ENCODE measurements at places on chromosomes 6 and 20. TPM values are rescaled to one million over a fixed set of nuclear protein-coding genes. Genes with fewer than 3 reads are reported as not detected.
A peak's percentile ranks its signal among the peaks of the same experiment; 100 is the strongest.

NR2E1 gene
- 0.05 TPM for total RNA-seq

IRF4 gene
- 7.6 TPM for total RNA-seq

COL21A1 gene
- total RNA-seq = 5.7 TPM

FIG4 gene
- total RNA-seq = 18.9 TPM

SLC35D3 gene
- total RNA-seq = 0.09 TPM

SIRPB2 gene
- total RNA-seq = 1.2 TPM

TRIM39 gene
- total RNA-seq = 7.2 TPM

C20orf144 gene
- total RNA-seq = 0.09 TPM

GJA10 gene
- 0.05 TPM for total RNA-seq

C20orf204 gene
- total RNA-seq = 17.0 TPM

KHDC3L gene
- total RNA-seq = 0.14 TPM

SLC2A10 gene
- total RNA-seq = 2.0 TPM

FAM209A gene
- total RNA-seq = 0.14 TPM

PCMT1 gene
- total RNA-seq = 70.6 TPM

GRCh38 chr6:33959661-33960344 lies 156.0 kb upstream of the MLN start:
- H3K27ac ChIP-seq = no peak overlapping the region
- H3K4me1 ChIP-seq = no peaks in the 10 kb centered on the region
- H3K27me3 ChIP-seq = no peaks in the 10 kb centered on the region
- DNase-seq = no peak

GRCh38 chr6:31351033-31351380 lies 6.0 kb downstream of the HLA-B start:
- peaks cover 8% of the 10 kb centered on the region for H3K4me1 ChIP-seq
- peaks cover 9% of the 10 kb centered on the region for H3K27me3 ChIP-seq
- no peak for DNase-seq
- no peak overlapping the region for H3K27ac ChIP-seq
- H3K36me3 ChIP-seq = peaks cover 17% of the 10 kb centered on the region
- H3K4me3 ChIP-seq = no peak overlapping the region

GRCh38 chr6:57315111-57315510 lies 2.3 kb upstream of the PRIM2 start:
- H3K36me3 ChIP-seq = no peaks in the 10 kb centered on the region
- peaks cover 8% of the 10 kb centered on the region for H3K4me1 ChIP-seq
- H3K27me3 ChIP-seq = no peaks in the 10 kb centered on the region
- no peak overlapping the region for H3K27ac ChIP-seq
- no peak overlapping the region for H3K4me3 ChIP-seq

DNA sequence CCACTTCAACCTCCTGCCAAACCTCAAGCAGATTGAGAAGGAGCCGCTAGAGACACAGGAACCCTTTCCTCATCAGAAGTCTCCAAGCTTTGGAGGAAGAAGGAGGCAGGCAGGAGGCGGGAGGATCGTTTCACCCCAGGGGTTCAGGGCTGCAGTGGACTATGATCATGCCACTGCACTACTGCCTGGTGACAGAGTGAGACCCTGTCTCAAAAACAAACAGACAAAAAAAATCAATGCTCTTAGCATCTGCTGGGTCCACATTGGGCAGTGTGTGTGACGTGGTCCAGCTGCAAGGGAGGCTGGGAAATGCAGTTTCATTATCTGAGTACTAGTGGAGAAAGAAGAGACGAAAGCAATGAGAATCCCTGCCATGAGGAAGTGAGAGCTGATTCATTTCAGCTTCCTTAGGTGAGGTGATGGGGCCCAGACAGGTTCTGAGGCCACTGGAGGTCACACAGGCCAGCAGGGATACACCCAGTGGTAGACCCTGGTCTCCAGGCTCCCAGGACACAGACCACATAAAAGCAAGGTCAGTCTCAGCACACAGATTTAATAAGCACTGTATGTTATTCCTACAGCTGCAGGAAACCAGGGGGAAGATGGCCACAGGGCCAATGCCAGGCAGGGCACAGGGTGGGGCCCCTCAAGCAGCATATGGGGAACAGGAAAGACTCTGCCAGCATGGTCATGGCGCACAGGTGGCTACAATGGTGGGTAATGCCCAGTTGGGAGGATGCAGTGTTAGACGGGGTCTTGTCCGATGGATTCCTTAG lies 4.3 kb downstream of the GFRA4 start:
- DNase-seq = no peak
- H3K36me3 ChIP-seq = no peaks in the 10 kb centered on the region
- H3K27me3 ChIP-seq = peaks cover 27% of the 10 kb centered on the region
- H3K4me1 ChIP-seq = no peaks in the 10 kb centered on the region

DNA sequence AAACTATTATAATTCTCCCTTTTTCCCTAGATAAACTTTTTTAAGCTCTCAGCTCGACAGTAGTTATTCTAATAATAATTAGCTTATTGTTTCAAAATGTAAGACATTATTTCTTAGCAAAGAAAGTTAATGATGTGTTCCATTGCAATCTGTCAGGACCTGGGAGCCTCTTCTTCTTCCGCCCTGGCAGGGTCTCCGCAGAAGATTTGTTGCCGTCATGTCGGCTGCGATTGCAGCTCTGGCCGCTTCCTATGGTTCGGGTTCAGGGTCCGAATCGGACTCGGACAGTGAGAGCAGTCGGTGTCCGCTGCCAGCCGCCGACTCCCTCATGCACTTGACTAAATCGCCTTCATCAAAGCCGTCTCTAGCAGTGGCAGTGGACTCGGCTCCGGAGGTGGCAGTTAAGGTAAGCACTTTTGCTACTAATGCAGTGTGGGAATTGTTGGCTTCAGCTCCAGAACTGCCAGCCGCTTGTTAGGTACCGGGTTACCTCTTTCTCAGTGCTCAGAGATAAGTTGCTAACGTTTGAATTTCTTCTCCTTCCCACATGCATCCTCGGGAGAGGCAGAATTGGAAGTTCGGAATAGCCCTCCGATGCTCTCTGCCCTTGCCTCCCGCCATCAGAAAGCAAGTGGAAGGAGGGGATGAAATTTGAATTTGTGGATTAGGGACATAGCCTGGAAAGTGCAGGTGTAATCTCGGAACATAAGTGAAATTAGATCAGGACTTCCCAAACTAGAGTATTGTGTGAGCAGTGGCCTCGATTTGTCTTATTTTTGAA lies at the start of gene CDC40:
Gene CDC40 (plus strand): TSS at position 200 of the 781 bp plus-strand sequence. CDS start 18 bp downstream, at position 218.
- peaks cover 16% of the 10 kb centered on the region for H3K4me1 ChIP-seq
- no peaks in the 10 kb centered on the region for H3K27me3 ChIP-seq
- peak; percentile 66 for DNase-seq
- no peaks in the 10 kb centered on the region for H3K36me3 ChIP-seq
- peak within 1 kb of the TSS; percentile 82 for H3K27ac ChIP-seq
- peak within 1 kb of the TSS; percentile 90 for H3K4me3 ChIP-seq

DNA sequence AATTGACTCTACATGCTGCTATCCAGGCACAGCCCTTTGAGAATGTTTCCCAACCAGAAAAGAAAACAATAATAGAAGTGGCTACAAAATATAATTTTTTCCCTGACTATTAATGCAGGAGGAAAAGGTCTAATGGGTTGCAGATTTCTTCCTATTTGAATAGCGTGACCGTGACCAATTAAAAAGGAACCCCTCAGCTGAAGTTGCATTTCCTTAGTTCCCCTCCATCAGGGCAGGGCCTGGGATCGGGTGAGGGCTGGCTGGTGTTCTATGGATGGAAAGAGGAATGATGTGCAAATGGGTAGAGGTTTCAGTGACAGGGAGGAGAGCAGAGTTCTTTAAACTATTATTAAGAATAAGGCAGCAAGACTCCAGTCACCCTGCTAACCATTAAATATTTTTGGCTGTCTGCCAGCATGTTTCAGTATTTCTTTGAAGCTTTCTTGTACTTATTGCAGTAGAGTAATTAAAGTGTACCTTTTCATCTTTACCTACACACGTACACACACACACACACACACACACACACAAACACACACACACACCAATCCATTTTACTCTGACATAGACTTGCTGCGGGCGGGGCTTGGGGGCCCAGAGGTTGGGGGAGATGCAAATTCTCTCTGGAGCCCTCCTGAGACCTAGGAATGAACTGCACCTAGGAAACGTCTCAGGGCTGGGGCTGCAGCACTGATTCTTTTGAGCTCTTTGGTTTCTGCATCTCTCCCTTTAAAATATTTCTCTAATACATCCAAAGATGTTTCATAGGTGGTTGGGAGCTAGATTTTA lies 154.8 kb upstream of the SLC35B3 start:
- no peak for DNase-seq
- no peaks in the 10 kb centered on the region for H3K36me3 ChIP-seq
- no peaks in the 10 kb centered on the region for H3K4me1 ChIP-seq
- H3K27ac ChIP-seq = no peak overlapping the region
- H3K27me3 ChIP-seq = no peaks in the 10 kb centered on the region

DNA sequence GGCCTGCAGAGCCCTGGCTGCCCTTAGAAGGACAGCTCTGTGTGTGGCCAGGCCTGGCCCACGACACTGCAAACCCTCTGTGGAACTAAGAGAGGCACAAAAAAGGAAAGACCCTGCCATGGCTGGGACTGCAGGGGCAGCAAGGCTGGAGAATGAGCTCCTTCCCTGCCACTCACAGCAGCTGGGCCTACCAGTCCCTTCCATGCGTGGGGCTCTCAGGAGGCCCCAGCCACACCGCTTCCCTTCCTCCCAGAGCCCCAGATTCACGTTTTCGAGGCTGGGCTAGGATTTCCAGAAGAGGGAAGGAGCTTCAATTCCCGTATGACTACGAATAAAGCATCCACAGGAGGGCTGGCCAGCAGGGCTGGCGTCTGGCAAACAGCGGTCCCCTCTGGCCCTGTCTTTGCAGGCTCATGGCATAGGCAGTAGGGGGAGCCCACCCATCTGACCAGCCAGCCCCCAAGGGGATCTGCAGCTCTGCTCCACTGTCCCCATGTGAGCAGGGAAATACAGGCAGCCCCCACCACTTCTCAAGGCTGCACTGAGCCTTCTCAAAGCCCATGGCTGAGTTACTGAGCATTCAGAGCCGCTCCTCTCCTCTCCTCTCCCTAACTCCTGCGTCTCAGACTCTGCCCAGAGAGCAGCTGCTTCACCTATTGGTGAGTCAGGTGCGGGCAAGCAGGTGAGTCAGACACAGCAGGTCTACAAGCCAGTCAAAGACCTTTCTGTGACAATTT lies 53.1 kb downstream of the NINL start:
- no peak for DNase-seq
- H3K27ac ChIP-seq = no peak overlapping the region
- peaks cover 17% of the 10 kb centered on the region for H3K4me1 ChIP-seq
- H3K36me3 ChIP-seq = no peaks in the 10 kb centered on the region
- H3K27me3 ChIP-seq = no peaks in the 10 kb centered on the region
- H3K4me3 ChIP-seq = no peak overlapping the region

GRCh38 chr6:143332153-143332845 lies 118.2 kb downstream of the ADAT2 start:
- DNase-seq = no peak
- H3K4me3 ChIP-seq = no peak overlapping the region
- H3K36me3 ChIP-seq = no peaks in the 10 kb centered on the region
- no peak overlapping the region for H3K27ac ChIP-seq

- H3K4me1 ChIP-seq = no peaks in the 10 kb centered on the region
- H3K4me3 ChIP-seq = no peak overlapping the region
- no peak for DNase-seq
- H3K27me3 ChIP-seq = no peaks in the 10 kb centered on the region
Measured at GRCh38 chr20:50618537-50618936, 72.8 kb downstream of the RIPOR3 start.

GRCh38 chr6:3825331-3825831 lies 23.8 kb upstream of the FAM50B start:
- no peaks in the 10 kb centered on the region for H3K4me1 ChIP-seq
- no peak for DNase-seq
- H3K27me3 ChIP-seq = no peaks in the 10 kb centered on the region

- no peaks in the 10 kb centered on the region for H3K27me3 ChIP-seq
- no peak overlapping the region for H3K4me3 ChIP-seq
- H3K4me1 ChIP-seq = no peaks in the 10 kb centered on the region
- H3K27ac ChIP-seq = no peak overlapping the region
- DNase-seq = no peak
Measured at GRCh38 chr6:52010145-52010544, 77.3 kb downstream of the PKHD1 start.

GRCh38 chr6:132228894-132229293 lies 172.4 kb downstream of the MOXD1 start:
- DNase-seq = no peak
- no peak overlapping the region for H3K27ac ChIP-seq
- H3K36me3 ChIP-seq = no peaks in the 10 kb centered on the region

- peak overlapping the region; percentile 35 for H3K4me3 ChIP-seq
- peak overlapping the region; percentile 38 for H3K27ac ChIP-seq
- DNase-seq = peak; percentile 40
- peaks cover 59% of the 10 kb centered on the region for H3K4me1 ChIP-seq
- H3K36me3 ChIP-seq = peaks cover 22% of the 10 kb centered on the region
- H3K27me3 ChIP-seq = no peaks in the 10 kb centered on the region
Measured at GRCh38 chr6:139161817-139162284, 27.0 kb downstream of the HECA start.

DNA sequence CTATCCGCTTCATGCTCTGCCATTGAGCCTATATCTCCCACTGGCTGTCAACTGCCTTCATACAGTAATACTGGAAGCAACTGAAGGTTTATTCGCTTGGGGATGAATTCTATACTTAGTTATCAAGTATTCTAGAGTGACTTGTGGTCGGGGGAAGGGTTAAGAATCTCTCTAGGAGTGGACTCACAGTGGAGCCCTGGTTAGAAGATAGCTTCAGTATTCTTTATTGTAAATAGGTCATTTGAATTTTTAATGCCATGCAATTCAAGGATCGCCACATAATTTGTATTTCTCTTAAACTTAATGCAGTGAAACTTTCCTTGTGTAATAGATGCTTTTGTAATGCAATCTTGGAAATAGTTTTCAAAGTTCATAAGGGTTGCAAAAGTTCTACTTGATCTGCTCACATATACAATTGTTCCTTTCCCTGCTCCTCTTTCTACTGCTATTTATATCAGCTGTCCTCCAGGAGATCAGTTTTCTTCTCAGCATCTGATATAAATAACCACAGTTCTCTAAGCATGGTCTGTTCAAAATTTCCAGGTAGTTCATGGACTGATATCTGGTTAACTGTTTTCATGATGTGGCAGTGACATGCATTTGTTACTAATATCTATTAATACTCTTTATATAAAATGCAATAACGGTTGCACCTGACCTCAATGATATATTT lies 120.3 kb downstream of the KCNQ5 start:
- no peaks in the 10 kb centered on the region for H3K4me1 ChIP-seq
- no peaks in the 10 kb centered on the region for H3K27me3 ChIP-seq
- H3K27ac ChIP-seq = no peak overlapping the region
- DNase-seq = no peak

DNA sequence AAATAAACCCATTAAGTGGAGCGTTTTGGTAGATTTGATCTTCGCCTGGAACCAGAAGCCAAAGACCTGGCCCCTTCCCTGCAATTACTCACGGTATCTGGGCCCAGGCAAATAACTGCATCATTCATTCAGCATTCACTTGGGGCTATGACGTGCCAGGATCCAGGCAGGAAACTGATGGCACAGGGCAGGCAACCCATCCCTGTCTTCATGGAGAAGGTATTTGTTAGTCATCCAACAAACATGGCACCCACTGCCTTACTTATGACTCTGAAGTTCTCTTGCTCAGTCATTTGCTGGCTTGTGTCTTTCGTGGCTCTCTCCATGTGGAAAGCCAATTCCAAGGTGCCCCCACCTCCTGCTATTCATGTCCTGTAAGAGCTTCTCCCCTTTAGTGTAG lies 232.4 kb downstream of the BMP7 start:
- H3K4me1 ChIP-seq = no peaks in the 10 kb centered on the region
- H3K27ac ChIP-seq = no peak overlapping the region
- H3K4me3 ChIP-seq = no peak overlapping the region
- DNase-seq = no peak
- H3K27me3 ChIP-seq = no peaks in the 10 kb centered on the region

GRCh38 chr6:36545767-36546307 lies 1.4 kb downstream of the STK38 start:
- H3K27me3 ChIP-seq = no peaks in the 10 kb centered on the region
- DNase-seq = no peak
- no peaks in the 10 kb centered on the region for H3K36me3 ChIP-seq

GRCh38 chr6:95578106-95578410 lies 723 bp downstream of the MANEA start:
- H3K4me1 ChIP-seq = peaks cover 6% of the 10 kb centered on the region
- no peaks in the 10 kb centered on the region for H3K36me3 ChIP-seq
- H3K27ac ChIP-seq = peak overlapping the region; percentile 97
- H3K4me3 ChIP-seq = peak overlapping the region; percentile 83
- no peak for DNase-seq

All from thymus (tissue), 14 donors.